ENCODE measurements at places on chromosomes 1 and 21.

GRCh38 chr1:182332261-182333060, 59.1 kb downstream of the GLUL start:
- no peak for DNase-seq

DNA sequence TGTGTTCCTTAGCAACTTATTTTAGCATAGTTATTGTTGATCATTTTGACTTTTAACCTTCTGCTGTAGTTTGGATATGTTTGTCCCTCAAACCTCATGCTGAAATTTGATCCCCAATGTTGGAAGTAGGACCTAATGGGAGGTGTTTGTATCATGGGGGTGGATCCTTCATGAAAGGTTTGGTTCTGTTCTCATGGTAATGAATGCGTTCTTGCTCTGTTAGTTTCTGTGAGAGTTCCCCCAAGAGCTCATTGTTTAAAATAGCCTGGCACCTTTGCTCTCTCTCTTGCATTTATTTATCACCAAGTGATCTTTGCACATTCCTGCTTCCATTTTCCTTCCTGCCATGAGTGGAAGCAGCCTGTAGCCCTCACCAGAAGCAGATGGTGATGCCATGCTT, 372.1 kb upstream of the VAMP3 start:
- no peak for DNase-seq

- no peak for DNase-seq
Observed at GRCh38 chr1:42941640-42942330, 16.9 kb downstream of the SLC2A1 start.

DNA sequence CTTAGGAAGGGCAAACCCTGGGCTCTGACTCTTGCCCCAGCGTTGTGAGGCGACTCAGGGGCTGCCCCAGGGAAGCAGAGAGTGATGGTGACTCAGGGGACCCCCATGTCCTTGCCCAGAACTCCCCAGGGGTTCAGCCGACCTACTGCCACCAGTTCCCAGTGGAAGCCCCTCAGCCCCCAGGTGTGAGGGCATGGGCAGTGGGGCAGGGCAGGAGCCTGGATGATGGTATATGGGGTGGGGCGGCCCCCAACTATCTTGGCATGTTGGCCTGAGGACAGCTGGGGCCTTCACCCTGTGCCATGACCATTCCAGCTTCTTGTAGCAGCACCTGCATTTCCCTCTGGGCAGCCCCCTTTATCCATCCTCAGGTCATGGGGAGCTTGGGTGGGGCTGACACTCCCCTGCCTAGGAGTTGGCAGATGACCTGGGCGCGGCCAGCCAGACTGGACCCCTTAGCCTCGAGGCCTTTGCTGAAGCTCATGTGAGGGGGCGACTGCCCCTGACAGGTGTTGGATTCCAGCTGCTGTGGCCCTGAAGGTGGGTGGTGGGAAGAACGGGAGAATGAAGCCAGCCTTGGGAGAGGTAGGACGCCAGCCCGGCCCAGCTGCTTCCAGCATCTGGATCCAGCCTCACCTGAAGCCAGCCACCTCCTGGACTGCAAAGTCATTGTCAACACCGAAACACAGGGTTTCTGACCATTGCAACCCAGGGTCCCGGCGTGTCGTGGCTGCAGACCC, 1.8 kb upstream of the FNDC10 start:
- DNase-seq, result no peak
